ENCODE measurements at places on chromosomes 5 and 9.

DNA sequence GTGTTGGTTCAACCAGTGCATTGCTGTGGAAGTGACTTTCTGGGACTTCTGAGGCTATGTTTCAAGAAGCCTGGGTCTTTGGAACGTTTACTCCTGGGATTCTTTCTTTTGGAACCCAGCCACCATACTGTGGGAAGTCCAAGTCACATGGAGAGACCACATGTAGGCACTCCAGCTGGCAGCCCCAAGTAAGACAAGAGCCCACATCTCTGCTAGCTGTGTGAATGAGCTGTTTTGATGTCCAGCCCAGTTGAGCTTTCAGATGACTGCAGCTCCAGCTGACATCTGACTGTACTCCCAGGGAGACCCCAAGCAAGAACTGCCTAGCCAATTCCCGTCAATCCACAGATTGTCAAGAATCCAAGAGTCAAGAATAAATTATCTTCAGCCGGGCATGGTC lies 60.1 kb upstream of the SPATA31D4 start:
- DNase-seq = no peak

GRCh38 chr9:122580360-122580759 lies 2.8 kb downstream of the OR1L8 start:
- no peak for DNase-seq

GRCh38 chr5:73117088-73117740 lies 3.2 kb upstream of the TMEM171 start:
- DNase-seq = no peak

- DNase-seq = no peak
Observed at GRCh38 chr9:69178583-69179011, 4.5 kb downstream of the TJP2 start.

GRCh38 chr9:93918061-93918460 lies 37.1 kb downstream of the BARX1 start:
- no peak for DNase-seq

All from CD4-positive, alpha-beta T cell treated with Interleukin-4 for 4 hours (primary cell).